ENCODE measurements at places on chromosomes 11 and 22.

DNA sequence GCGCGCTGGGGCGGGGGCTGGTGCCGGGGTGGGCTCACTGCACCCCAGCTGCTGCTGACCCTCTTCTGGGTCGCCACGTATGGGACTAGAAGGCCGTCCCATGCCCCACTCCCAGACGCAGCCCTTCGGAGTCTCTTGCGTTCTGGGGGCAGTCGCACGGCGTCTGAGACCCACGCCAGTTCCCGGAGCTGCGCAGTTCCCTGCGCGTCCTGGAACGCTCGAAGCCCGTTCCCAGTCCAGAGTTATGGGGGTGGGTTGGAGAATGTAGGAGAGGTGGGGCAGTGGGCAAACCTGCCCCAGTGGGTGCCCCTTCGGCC, 375 bp downstream of the LAYN start:
- no peak for DNase-seq

DNA sequence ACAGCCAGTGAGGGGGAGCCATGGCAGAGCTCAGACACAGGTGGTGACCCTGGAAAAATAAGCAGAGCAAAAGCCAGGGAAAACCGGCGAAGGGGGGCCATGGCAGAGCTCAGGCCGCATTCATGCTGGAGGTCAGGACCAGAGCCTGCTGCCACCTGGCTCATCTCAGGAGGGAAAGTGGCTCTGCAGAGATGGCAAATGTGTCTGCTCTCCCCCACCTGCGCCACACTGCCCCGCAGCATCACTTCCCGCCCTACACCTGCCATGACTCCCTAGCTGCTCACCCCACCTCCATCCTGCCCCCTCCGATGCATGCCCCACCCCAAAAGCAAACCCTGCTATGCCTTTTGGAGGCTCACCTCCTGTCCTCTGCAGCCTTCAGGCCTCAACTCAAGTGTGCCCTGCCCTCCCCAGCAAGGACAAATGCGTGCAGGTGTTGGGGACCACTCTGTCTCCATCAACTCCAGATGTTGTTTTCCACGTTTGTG, 123.2 kb upstream of the FGF3 start:
- no peak for DNase-seq

DNA sequence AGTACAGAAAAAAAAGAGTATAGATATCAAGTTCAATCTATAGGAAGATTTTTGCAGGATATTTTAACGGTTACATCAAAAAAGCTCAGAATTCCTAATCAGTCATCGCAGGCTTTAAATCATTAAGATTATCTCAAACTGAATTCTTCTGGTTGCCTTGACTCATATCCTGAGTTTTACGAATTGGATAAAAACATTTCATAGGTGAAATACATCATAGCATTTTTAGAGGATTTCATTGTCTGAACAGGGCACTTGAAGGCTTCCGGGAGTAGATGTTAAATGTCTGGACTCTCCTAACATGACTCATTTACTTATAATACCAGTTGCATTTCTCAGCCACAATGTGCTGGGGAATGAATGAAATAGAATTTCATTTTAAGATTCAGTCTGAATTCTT, 2216.6 kb upstream of the RAG2 start:
- DNase-seq, result no peak

GRCh38 chr11:120441592-120441991, 70.0 kb upstream of the GRIK4 start:
- no peak for DNase-seq

DNA sequence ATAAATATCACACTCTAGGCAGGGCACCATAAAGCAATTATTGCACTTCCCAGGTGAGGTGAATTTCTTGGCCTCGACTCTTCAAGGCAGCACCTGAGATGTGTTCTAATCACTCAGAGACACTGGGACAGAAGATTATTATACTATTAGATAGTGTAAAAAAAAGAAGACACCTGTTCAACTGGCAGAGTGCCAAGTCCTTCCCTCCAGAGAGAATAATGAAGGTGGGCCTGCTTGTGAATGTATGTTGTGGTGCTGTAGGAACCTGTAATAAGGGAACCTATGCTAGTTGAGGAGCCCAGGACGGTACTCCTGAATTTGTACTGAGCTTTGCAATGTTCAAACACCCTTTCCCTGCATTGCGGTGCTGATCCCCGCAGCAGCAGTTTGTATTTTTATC, 107.5 kb downstream of the NXPE2 start:
- DNase-seq, result no peak

GRCh38 chr11:132028380-132029240, 658.2 kb downstream of the NTM start:
- DNase-seq, result peak; percentile 27

GRCh38 chr11:13972944-13973343, 10.4 kb downstream of the SPON1 start:
- no peak for DNase-seq
